ENCODE measurements at places on chromosomes 12 and 14.

GRCh38 chr12:19434538-19434937 lies 4.8 kb upstream of the AEBP2 start:
- H3K4me3 ChIP-seq, result no peak overlapping the region
- no peak for DNase-seq
- H3K36me3 ChIP-seq, result no peaks in the 10 kb centered on the region

DNA sequence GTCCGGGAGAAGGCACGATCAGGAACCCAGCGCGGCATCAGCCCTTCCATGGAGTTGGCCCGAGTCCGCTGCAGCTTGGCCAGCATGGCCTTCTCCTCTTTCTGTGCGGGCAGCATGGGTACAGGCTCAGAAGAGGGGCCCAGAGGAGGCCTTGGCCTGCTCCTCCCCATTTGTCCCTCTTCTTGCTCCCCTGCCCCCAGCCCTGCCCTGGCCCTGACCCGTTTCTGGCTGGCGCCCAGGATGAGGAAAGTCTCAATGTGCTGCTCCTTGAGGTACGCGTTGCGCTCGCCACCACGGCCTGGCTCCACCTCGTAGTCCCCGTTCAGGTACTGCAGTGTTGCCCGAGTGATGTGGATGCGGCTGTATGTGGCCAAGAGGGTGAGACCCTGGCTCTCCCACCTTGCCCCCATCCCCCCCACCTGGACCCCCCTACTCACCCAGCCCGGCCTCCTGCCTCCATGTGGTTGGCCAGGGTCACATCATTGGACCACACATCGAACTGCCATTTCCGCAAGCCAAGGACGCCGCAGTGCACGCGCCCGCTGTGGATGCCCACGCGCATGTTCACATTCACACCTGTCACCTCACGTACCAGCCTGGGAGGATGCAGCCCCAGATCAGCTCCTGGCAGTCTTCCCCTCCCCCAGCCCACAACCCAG lies 12.8 kb downstream of the ADCY6 start:
- no peak overlapping the region for H3K4me3 ChIP-seq
- H3K4me1 ChIP-seq, result peaks cover 9% of the 10 kb centered on the region
- no peaks in the 10 kb centered on the region for H3K27me3 ChIP-seq
- H3K27ac ChIP-seq, result no peak overlapping the region
- DNase-seq, result no peak
- H3K36me3 ChIP-seq, result peaks cover 16% of the 10 kb centered on the region

DNA sequence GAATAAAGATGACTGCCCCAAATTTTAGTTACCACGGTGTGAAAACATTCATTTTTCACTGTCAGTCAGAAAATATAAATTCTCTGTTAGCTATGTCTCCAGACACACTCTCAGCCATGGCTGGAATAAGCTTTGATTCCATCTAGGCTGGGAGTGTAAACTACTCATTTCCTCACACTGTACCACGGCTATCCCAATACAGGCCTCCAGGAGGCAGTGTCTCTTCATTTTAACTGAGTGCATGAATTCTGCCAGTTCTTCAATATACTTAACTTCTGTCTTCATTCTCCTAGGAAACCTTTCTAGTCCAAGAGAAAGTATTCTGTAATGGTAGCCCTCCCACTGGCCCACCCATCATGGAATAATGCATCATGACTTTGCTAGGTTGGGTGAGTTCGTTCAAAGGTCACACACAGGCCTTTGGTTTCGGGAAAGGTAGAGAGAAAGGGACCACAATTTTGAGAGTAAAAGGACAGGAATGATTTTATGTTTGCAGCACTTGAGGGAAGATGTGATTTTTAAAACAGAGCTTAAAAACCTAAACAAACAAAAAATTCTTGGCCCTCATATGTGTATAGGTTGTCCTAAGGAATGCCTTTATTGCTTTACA lies 381.1 kb downstream of the SEC23A start:
- peak; percentile 81 for DNase-seq
- H3K36me3 ChIP-seq, result no peaks in the 10 kb centered on the region
- H3K27ac ChIP-seq, result no peak overlapping the region
- no peak overlapping the region for H3K4me3 ChIP-seq
- H3K27me3 ChIP-seq, result no peaks in the 10 kb centered on the region

GRCh38 chr14:97978341-97978740 lies 1181.2 kb downstream of the VRK1 start:
- peak overlapping the region; percentile 59 for H3K27ac ChIP-seq
- H3K27me3 ChIP-seq, result no peaks in the 10 kb centered on the region
- peak overlapping the region; percentile 56 for H3K4me3 ChIP-seq
- DNase-seq, result peak; percentile 68
- H3K36me3 ChIP-seq, result no peaks in the 10 kb centered on the region
- peaks cover 5% of the 10 kb centered on the region for H3K4me1 ChIP-seq

GRCh38 chr12:25811656-25812126 lies 146.8 kb upstream of the RASSF8 start:
- peaks cover 43% of the 10 kb centered on the region for H3K4me1 ChIP-seq
- H3K27me3 ChIP-seq, result no peaks in the 10 kb centered on the region
- H3K4me3 ChIP-seq, result peak overlapping the region; percentile 19
- DNase-seq, result peak; percentile 69
- H3K36me3 ChIP-seq, result no peaks in the 10 kb centered on the region
- H3K27ac ChIP-seq, result peak overlapping the region; percentile 85

DNA sequence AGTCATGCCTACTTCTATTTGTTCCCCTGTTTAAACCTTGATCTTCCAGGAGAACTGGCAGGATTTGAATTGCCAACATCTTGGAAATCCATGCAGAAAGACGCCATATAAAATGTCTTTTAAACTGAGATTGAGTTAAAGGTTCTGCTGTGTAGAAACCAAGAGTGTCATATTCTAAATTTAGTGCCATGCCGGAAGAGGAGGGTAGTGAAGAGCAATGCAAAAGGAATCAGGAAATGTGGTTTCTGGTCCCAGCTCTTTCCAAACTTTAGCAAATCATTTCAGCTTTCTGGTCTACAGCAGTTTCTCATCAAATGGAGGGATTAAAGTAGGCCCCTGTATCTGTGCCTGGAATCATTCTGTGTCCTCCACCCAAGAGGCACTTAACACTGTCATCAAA lies 85.7 kb downstream of the BTG1 start:
- H3K36me3 ChIP-seq, result no peaks in the 10 kb centered on the region
- peak; percentile 59 for DNase-seq
- H3K27ac ChIP-seq, result peak overlapping the region; percentile 44
- peaks cover 40% of the 10 kb centered on the region for H3K4me1 ChIP-seq
- no peak overlapping the region for H3K4me3 ChIP-seq

- DNase-seq, result peak; percentile 30
- H3K27ac ChIP-seq, result peak overlapping the region; percentile 69
- H3K27me3 ChIP-seq, result no peaks in the 10 kb centered on the region
- H3K4me1 ChIP-seq, result peaks cover 39% of the 10 kb centered on the region
Measured at GRCh38 chr12:56299308-56299852, 750 bp downstream of the CS start.

- peaks cover 15% of the 10 kb centered on the region for H3K4me1 ChIP-seq
- no peaks in the 10 kb centered on the region for H3K27me3 ChIP-seq
- no peak for DNase-seq
- H3K27ac ChIP-seq, result no peak overlapping the region
Measured at GRCh38 chr14:22534547-22534946, 54.5 kb downstream of the DAD1 start.

GRCh38 chr12:112939761-112940381 lies 1.6 kb downstream of the OAS3 start:
- peaks cover 17% of the 10 kb centered on the region for H3K4me1 ChIP-seq
- H3K27me3 ChIP-seq, result no peaks in the 10 kb centered on the region
- H3K4me3 ChIP-seq, result peak overlapping the region; percentile 84
- H3K27ac ChIP-seq, result no peak overlapping the region
- DNase-seq, result no peak
- no peaks in the 10 kb centered on the region for H3K36me3 ChIP-seq

GRCh38 chr12:26156201-26156871 lies 31.5 kb upstream of the BHLHE41 start:
- H3K27me3 ChIP-seq, result no peaks in the 10 kb centered on the region
- H3K4me3 ChIP-seq, result no peak overlapping the region
- no peak overlapping the region for H3K27ac ChIP-seq
- DNase-seq, result no peak
- peaks cover 32% of the 10 kb centered on the region for H3K4me1 ChIP-seq

DNA sequence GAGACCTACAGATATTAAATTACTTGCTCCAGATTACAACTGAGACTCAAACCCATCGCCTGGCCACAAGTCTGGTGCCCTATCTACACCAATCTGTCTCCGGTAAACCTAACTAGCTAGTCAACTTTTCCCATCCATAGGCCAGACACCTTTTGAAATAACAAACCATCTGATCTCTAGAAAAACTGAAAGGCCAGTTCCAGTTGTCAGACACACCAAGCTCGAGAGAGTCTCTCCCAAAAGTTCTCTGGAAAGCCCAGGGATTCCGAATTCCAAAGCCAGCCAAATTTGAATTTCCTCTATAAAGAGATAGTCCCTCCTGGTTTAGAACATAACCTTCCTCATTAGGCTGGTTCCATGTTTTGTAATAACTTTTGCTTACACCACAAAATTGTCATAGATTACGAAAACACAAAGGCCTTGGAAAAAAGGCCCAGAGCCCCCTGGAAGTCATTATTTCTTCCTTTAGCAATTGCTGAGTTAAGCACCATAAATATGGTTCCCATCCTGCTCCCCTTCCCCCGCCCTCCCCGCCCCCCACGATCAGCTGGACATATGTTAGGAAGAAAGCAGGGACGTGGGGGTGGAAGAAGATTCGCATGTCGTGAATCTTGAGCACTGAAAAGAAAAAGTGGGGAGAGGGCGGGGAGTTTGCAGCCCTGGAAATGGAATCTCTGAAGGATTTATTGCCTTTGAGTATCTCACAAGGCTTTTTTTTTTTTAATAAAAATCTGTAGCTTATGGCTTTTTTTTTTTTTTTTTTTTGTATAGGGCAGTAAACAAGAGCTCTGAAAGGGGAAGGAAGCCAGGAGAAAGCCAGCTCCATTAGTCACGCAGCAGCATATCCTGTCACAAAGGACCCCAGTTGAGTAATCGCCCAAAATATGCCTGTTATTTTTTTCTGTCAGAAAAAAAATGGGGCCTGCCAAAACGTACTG lies 110.4 kb downstream of the ZFP36L1 start:
- H3K36me3 ChIP-seq, result 0 out of 2 replicates have a peak, but pooled peaks cover 4% of the 10 kb centered on the region
- DNase-seq, result peak; percentile 95
- H3K4me3 ChIP-seq, result no peak overlapping the region
- H3K27ac ChIP-seq, result peak overlapping the region; percentile 96

GRCh38 chr14:93944348-93945069 lies 17.4 kb downstream of the FAM181A start:
- no peak overlapping the region for H3K27ac ChIP-seq
- H3K4me1 ChIP-seq, result peaks cover 26% of the 10 kb centered on the region
- no peaks in the 10 kb centered on the region for H3K27me3 ChIP-seq
- H3K36me3 ChIP-seq, result no peaks in the 10 kb centered on the region
- DNase-seq, result no peak

DNA sequence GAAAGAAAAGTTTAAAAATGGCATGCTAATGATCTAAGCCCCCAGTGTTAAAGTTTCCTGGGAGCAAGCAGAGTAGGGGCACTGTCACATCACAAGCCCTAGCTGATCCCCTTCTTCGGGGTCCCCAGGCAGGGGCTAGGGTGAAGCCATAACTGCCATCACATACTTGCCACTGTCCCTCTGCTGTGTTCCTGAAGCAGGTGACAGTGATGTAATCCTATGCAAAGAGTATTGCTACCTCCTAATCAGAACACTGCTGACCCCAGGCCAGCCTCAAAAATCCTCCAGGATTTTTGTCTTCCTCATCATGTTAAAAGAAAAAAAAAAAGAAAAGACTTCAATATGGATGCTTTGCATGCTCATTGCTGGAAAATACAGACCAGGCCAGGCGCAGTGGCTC lies 1.2 kb upstream of the RFC5 start:
- no peak for DNase-seq
- peaks cover 22% of the 10 kb centered on the region for H3K36me3 ChIP-seq
- H3K27me3 ChIP-seq, result no peaks in the 10 kb centered on the region
